ENCODE measurements at places on chromosomes 2 and 18.

DNA sequence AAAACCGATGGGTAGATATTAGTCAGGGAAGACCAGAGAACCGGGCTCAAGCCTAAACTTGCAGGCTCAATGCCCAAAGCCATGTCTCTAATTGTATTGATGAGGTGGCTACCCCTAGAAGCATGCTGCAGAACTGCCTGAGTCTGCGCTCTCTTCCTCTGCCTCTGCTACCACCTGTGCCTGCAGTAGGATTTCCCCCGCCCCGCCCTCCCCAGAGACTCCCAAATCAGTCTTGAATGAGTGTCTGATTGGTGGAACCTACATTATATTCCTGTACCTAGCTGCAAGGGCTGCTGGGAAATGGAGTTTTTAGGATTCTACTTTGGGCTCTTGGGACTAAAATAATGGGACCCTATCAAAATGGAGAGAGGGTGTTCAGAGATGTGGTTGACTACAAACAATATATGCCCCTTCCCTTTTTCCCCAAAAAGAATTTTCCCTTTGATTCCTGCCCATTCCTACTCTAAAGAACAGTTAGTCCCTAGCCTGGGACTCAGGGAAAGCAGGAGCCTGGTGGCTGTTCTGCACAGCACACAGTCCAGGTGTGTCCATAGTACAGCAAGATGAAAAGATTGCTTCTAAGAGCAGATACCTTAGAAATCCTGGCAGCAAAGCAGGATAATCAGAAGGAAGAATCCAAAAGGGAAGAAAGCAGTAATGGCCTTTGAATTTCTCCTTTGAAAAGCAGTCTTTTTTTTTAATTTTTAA, 12.5 kb downstream of the GRP start:
- no peak for DNase-seq

GRCh38 chr2:231926180-231926741, at the start of gene NPPC:
Gene NPPC, minus strand, starts transcription at chr2:231926396. Its CDS starts 147 bp downstream, at chr2:231926249.
- DNase-seq: peak; percentile 22

- no peak for DNase-seq
Observed at GRCh38 chr2:136801661-136802060, 36.3 kb downstream of the THSD7B start.

DNA sequence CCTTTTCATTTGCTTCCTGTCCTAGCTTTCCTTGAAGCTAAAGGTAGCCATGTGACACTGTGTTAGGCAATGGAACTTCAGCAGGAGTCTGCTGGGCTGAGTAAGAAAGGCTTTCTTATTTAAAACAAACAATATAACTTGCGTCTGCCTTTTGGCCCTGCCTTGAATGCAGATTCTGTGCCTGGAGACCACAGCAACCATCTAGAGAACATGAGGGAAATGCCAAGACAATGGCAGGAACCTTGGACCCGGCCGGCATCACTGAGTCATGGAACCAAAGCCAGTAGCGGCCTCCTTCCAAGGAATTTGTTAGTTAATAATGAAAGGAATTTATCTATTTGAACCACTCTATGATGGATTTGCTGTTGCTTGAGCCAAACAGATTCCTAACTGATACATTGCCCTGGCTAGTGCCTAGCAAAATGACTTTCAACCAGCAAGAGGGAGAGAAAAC, 207.5 kb upstream of the EPHA4 start:
- DNase-seq: peak; percentile 15

- no peak for DNase-seq
Observed at GRCh38 chr2:30769891-30770462, 37.3 kb downstream of the CAPN13 start.

DNA sequence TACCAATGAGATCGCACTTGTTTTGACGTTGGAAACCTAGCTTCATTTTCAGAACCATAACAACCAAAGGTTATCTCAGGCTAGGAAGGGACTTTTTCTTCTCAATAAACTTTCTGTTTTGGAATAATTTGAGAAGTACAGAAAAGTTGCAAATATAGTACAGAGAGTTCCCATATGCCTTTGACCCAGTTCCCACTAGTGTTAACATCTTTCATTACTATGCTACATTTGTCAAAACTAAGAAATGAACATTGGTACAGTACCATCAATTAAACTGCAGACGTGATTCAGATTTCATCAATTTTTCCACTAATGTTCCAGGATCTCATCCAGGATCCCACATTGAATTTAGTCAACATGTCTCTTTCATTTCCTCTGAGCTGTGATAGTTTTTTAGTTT, 111.6 kb downstream of the ATL2 start:
- DNase-seq: no peak

DNA sequence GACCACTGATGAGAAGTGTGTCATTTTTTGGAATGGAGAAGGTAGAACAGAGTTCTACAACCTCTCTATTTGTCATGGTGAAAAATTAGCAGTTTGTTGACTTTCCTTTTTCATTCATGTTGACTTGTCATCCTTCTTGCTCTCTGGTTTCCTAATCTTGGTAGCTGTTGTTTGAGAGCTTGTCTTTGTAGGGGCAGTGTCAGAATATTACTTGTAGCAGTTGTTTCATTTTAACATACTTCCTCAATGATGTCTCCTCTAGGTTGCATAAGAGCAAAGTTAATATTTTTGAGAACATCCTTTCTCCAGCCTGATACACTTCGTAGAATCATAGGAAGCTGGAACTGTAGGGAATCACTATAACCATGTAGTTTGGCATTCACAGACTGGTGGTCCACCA, 368.2 kb upstream of the FANCL start:
- DNase-seq: no peak

- DNase-seq: peak; percentile 71
Observed at GRCh38 chr2:42933824-42934254, 141.5 kb upstream of the HAAO start.

GRCh38 chr2:182649316-182649715, 66.7 kb upstream of the DNAJC10 start:
- peak; percentile 29 for DNase-seq

DNA sequence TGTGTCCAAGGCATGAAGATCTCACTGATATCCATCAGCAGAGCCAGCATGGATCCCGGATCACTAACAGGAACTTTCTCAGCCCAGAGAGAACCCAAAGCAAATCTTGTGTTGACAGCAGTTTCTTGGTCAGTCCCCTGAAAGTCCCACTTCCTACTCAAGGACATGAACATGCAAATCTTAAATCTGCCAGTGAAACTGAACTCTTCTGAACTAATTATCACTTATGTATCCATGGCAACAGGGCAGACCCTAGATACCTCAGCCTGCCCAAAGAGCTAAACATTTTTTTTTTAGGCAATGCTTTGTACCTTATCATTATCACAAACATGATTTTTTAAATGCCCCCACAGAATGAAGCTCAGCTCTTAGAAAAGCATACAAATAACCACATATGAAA, 127.8 kb upstream of the DDX18 start:
- DNase-seq: no peak

DNA sequence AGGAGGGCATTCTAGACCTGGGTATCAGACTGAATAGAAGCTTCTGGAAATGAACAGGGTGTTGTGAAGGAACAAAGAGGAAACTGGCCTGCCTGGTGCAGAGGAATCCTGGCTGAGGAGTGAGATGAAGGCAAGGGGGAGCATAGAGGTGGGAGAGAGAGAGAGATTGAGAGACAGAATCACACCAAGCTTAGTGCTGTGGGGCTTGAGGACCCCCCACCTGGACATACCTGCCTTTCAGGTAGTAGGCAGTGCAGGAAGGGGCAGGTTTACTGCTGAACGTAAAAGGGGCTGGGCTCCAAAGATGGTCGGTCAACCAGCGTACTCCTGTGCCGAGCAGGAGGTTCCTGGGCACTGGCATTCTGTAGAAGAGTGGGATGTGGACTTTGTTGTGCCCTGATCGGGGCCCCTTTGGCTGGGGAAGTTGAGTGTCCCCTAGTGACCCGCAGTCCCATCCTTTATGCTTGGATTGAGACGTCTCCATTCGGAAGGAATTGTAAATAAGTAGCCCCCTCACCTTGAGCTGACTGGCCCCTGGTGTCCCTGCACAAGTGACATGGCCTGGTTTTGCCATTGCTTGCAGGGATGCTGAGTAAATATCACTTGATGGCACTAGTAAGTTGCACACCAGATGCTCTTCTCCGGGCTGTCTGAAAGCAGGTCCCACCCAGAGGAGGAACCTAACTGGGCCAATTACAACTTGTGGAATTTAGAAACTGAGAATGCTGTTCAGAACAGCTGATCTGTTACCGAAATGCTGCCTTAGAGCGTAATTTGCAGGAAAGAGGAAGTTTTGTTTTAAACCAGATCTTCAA, 1.4 kb downstream of the UBE2F start:
- peak; percentile 44 for DNase-seq

- peak; percentile 84 for DNase-seq
Observed at GRCh38 chr2:234502285-234502918, 5.5 kb upstream of the ARL4C start.

- no peak for DNase-seq
Observed at GRCh38 chr2:10242998-10243925, 59.4 kb upstream of the HPCAL1 start.

GRCh38 chr2:13240061-13240460, 523.3 kb downstream of the TRIB2 start:
- DNase-seq: no peak

- no peak for DNase-seq
Observed at GRCh38 chr2:86397986-86398385, 43.2 kb upstream of the KDM3A start.

- DNase-seq: no peak
Observed at GRCh38 chr18:21660078-21660477, 44.5 kb downstream of the ABHD3 start.

Measured in bronchial epithelial cell (primary cell).